ENCODE measurements at places on chromosomes 13 and 19.

- peak; percentile 3 for DNase-seq
Observed at GRCh38 chr13:98103942-98104880, 38.7 kb upstream of the FARP1 start.

- no peak for DNase-seq
Observed at GRCh38 chr19:51546107-51546649, 14.7 kb upstream of the SIGLEC6 start.

DNA sequence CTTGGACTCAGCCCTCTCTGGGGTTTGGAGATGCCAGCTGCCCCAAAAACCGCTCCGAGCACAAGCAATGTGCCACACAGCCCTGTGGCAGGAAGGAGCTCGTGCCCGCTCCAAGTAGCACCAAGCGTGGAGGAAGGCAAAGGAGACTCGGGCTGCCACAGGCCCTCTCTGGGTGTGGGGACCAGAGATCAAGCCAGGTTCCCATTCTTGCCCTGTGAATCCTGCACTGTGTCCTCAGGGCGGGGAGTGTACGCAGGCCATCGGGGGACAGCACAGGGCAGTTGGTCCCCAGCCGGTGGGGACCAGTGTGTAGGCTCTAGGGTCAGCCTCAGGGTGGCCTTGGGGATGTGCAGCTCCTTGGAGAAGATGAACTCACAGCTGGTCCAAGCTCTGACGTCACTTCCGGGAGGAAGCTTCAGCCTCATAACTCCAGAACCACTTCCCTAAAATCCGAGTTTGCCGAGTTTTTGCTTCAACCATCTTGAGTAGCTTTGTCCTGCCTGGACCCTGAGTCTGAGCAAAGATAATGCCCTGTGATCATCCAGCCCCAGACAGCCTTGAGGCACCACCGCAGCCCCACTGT, 9.3 kb upstream of the CPAMD8 start:
- no peak for DNase-seq

GRCh38 chr19:35037716-35038622, 3.6 kb upstream of the HPN start:
- DNase-seq = no peak

- no peak for DNase-seq
Observed at GRCh38 chr13:101584331-101584730, 131.9 kb downstream of the ITGBL1 start.

DNA sequence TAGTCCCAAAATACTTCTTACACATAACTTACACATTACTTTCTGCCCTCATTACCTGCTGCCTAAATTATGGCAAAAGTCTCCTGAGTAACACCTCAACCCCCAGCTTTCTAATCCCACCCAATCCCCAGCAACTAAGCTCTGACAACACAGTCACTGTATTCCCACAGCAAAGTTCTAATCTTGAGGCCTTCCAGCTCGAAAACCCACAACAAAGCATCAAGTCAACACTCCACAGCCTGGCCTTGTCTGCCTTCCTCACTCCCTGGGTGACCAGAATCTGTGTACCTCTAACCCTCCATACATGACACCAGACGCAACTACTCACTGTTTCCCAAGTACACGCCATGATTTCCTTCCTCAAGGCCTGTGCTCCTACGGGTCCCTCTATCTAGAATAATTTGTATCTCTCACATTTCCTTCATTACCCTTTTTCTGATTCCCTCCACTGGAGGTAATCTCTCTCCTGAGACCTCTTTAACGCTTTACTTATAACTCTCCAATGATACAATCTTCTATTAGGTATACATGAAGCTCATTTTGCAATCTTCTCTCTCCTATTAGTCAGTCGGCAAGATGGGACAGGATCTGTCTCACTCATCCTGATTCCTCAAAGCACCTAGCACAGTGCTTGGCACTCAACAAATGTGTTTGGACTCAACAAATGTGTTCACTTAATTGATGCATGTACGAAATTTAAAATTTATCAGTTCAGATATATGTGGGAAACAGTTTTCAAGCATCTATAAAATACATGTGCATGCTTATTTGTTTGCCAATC, 87.6 kb upstream of the DOCK9 start:
- no peak for DNase-seq

DNA sequence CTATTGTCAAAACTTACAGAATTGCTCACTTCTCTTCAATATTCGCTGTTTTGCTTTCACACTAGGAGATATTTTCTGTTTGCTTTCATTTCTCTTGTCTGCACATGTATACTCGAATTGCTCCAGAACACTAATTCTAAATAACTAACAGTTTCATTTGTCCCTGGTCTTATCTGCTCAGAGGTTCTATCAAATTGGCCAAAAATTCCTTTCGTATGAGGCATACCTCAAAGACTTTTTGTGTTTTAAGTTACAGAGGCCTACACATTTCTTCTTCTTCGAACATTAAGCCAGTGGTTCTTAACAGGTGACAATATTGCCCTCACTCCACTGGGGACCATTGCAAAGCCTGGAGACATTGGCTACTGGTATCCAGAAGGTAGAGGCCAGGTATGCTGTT, 1314.6 kb downstream of the EFNB2 start:
- no peak for DNase-seq

DNA sequence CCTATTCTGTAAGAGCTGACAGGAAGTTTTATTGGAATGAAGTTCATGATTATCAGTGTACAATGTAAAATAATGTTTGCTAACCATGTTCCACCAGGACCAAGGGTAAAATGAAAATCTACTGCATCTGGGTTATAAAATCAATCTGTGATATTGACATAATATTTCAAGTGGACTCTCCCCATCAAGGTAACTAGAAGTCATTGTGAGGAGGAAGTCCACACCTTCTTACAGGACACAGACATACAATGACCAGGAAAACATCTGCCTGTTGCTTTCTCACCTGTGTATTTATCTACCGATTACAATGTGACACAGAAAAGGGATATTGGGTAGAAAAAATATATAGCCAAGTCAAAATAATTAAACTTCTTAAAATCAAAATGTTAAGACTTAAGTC, 140.7 kb upstream of the RFC3 start:
- DNase-seq = peak; percentile 70

- DNase-seq = no peak
Observed at GRCh38 chr19:5436106-5436947, 18.9 kb upstream of the ZNRF4 start.

GRCh38 chr19:10036601-10037071, 23.4 kb downstream of the RDH8 start:
- DNase-seq = no peak

- DNase-seq = no peak
Observed at GRCh38 chr19:49475191-49475917, 1.3 kb downstream of the FLT3LG start.

DNA sequence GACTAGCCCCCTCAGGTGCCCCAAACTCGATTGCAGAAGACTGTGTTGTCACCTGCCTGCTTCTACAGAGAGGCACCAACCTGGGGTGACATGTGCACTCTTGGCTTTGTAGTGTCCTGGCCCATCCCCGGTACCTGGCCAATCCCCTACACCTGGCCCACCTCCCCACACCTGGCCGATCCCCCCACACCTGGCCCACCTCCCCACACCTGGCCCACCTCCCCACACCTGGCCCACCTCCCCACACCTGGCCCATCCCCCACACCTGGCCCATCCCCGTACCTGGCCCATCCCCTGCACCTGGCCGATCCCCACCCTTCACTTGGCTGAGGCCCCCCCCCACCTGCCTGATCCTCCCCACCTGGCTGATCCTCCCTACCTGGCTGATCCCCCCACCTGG, 25.4 kb downstream of the ATP11A start:
- no peak for DNase-seq

- no peak for DNase-seq
Observed at GRCh38 chr13:113176280-113176679, 17.8 kb downstream of the PROZ start.

GRCh38 chr13:28041031-28041461, 52.6 kb upstream of the URAD start:
- no peak for DNase-seq

GRCh38 chr13:37175996-37176395, 70.5 kb upstream of the CSNK1A1L start:
- DNase-seq = no peak

DNA sequence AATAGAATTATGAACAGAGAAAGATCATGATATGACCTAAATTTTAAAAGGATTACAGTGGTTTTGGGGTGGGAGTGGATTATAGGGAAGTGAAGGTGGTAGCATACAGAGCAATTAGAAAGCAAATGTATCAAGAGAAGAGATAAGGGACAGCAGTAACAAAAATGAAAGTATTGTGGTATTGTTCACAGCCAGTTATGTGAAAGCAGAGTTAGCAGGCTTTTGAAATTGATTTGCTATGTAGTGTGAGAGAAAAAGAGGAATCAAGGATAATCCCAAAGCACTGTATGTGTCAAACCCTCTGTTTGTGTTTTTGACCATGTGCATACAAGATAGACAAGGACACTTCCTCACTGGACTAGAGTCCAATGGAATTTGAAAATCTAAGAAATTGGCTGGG, 1721.4 kb downstream of the PCDH9 start:
- no peak for DNase-seq

DNA sequence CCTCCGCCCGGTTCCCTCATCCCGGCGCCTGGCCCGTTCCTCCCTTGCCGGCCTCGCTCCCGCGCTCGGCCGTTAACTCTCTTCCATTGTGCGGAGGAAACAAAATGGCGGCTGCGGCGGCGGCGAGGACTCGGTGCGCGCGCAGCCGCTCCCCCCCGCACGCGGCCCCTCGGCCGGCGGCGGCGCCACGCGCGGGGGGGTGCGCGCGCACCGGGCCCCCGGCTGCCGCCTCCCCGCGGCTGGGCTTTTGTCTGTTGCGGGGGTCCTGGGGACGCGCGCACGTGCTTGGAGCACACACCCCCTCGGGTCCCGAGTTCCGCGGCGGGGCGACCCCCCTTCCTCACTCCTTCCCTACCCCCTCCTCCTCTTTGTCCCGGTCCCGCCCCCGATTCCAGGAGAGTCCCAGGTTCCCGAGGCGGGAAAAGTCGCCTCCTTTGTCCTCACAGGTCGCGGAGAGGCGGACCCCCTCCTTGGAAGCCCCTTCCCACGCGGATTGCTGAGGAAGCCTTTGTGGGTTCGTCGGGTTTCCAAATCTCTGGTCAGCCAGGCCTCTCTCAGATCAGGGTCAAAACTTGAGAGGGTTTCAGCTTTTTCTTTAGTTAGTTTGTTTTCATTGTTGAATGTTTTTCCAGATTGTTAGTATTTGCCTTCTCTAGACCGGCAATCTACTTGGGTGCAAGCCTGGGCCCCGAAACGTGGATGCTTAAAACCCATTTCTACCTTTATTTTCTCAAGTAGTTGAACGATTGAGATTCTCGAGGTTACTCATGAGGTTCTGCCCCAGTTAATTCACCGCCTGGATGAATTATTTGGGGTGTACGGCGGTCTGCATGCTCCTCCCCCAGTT, 687 bp downstream of the ILF3 start:
- peak; percentile 8 for DNase-seq

- DNase-seq = no peak
Observed at GRCh38 chr19:38503077-38503410, 69.6 kb downstream of the RYR1 start.

DNA sequence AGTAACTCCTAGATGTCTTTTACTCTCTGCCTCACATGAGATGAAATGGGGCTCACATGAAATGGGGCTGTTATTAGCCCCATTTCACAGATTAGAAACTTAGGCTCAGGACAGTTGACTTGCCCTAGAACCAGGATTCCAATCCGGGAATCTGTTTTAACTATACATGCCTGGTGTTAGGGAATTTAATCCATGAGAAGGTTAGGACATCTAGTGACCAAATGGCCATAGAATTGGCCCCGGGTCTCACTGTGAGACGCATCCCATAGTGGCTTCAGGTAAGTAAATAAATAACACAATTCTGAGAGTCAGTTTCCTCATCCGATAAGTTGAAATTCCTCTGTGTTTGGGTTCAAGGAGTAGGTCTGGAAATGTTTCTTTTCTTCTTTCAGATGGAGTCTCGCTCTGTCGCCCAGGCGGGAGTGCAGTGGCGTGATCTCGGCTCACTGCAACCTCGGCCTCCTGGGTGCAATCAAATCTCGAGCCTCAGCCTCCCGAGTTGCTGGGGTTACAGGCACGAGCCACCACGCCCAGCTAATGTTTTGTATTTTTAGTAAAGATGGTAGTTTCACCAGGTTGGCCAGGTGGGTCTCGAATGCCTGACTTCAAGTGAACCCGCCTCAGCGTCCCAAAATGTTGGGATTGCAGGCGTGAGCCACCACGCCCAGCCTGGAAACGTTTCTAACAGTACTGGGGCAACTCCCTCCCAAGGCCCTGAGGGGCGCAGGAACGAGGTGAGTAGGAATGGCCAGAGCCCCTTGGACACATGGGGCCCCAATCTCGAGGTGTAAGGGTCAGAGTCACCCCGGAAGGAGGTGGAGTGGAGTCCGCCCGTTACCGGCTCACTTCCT, 1.2 kb upstream of the ZNF574 start:
- DNase-seq = no peak

GRCh38 chr19:16951529-16951928, 62.7 kb downstream of the F2RL3 start:
- no peak for DNase-seq

GRCh38 chr13:111337741-111338140, 17.3 kb downstream of the TEX29 start:
- DNase-seq = no peak

- DNase-seq = no peak
Observed at GRCh38 chr13:85427416-85427815, 371.8 kb downstream of the SLITRK6 start.

- DNase-seq = no peak
Observed at GRCh38 chr13:77767413-77767812, 69.9 kb downstream of the SLAIN1 start.

GRCh38 chr19:17184371-17184841, 30.8 kb upstream of the USE1 start:
- no peak for DNase-seq

DNA sequence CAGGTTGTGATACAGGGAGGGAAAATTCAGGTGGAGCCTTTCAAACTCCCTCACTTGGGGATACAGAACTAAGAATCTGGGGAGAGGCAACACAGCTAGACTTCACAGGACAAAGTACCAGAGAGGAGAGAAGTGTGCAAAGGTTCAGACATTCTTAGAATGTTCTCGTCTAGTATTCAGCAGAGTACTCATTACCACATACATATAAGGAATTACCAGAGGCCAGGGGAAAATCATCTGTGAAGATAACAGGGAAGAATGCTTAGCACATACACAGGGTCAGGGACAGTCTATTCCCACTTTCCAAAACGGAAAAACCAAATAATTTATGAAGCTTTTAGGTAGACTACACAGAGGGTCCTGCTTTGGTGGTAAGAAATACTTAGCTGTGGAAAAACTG, 58.1 kb downstream of the TRPC4 start:
- no peak for DNase-seq
